Activated CD4-positive, alpha-beta memory T cell treated with anti-CD3 and anti-CD28 coated beads for 36 hours (primary cell): ENCODE measurements at places on chromosomes 7 and 10. TPM values are rescaled to one million over a fixed set of nuclear protein-coding genes. Genes with fewer than 3 reads are reported as not detected.

DNA sequence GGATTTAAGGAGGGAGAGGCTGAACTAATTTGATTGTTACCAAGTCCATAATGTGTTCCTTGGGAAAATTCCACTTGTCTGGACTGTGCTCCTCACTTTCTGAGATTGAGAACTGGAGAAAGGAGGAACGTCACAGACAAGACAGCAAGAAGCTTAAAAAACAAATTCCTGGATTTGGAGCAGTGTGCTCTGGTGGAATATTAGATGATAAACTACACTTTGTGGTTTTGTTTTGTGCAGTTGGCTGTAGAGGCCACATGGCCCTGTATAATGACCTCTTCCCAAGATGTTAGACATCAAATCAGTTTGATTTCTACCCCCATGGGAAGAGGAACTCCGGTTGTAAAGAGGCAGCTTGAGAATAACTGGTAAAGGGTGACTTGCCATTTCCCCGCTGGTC is 421.3 kb upstream of the GALNT17 start:
- no peak for DNase-seq

ASIC3 gene
- 5.3 TPM for total RNA-seq

DNA sequence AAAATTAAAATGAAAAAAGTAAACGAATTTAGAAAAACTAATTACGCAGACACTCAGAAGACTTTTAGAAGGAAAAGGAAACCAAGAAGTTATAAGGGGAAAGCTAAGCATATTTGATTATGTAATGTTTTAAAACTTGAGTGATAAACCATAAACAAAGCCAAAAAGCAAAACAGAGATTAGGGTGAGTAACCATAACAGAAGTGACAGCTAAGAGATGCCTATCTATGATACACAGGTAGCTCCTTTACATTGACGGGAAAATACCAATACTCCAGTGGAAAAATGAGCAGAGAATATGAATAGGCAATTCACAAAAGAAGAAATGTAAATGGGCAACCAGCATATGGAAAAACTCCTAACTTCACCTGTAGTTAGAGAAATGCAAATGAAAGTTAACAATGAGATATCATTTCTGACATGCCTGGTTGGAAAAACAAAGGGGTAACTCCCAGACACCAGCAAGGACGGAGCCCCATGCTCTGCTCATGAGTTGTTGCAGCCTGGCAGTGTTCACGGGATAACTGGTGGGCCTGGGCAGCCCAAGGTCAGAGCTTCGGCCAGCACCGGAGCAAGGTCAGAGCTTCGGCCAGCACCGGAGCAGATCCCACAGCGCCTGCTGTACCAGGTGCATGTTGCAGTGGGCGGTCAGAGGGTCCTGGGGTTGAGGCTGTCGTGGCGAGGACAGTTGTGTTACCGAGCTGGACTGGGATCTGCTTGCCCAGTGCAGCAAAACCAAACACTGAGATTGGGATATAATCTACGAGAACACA is 58.9 kb downstream of the ALOX5 start:
- no peak for DNase-seq

EVX1 gene
- total RNA-seq: not detected

GRCh38 chr10:15780353-15781135 is 60.8 kb upstream of the ITGA8 start:
- no peak for DNase-seq

DNA sequence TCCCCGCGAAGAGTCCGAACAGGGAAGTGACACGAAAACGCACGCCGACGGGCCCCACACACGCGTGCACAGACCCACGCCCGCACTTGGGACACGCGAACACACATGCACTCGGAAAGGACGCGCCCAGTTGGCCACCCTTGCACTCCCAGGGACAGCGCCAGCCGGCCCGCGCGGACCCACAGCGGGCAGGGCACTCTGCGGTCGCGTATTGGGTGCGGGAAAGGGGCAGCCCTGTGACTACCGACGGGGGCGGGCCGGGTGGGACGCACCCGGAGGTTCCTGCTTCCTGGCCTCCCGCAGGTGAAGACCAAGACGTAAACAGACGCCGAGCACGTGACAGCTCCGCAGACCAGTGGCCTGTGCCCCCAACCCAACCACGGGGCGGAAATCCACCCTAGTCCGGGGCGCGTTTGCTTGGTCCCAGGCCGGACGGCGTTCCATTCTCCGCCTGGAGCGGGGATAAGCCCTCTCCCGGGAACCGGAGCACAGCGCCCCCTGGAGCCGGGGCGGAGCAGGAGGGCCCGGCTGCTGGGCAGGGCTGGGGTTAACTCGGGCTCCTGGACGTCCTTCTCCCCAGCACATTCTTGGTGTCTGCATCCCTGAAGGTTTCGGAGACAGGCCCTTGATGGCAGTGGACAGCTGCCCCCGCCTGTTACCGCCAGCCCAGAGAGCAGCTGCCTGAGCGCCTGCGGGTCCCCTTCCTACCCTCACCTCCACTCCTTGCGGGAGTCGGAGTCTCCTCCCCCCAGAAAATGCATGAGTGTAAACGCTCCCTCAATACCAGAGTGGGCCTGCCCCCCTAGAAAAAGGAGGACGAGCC is 2.0 kb upstream of the LZTS2 start:
- peak; percentile 79 for DNase-seq

- DNase-seq: no peak
Measured at GRCh38 chr10:112536663-112537062, 89.6 kb downstream of the VTI1A start.

DNA sequence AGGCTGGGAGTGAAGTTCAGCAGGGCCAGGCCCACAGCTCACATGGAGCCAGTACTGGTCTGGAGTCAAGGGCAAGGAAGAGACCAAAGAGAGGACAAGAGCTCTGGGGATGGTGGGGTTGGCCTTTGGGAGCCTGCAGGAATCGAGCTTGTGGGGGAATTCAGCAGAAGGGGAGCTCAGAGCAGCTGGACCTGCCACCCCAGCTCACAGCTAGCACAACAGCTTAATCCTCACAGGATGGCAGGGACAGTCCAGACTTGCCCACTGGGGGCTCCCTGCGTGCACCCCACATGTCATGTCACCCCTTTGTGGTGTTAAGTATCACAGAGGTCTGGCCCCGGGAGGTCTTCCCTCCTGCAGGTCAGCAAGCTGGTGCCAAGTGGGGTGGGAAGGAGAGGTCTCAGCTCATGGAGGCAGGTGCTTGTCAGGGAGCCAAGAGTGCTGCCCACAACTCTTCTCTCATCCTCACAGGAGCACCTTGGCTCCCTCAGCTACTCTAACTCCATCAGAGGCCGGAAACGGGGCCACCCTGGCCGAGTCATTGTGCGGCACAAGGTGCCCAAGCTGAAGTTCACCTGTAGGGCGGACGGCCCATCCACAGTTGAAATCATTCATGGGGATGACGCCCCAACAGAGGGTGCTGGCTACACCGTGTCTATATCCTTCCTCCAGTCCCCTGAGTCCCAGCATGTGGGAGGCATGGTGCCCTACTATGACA is 22.5 kb downstream of the CUZD1 start:
- no peak for DNase-seq

DNA sequence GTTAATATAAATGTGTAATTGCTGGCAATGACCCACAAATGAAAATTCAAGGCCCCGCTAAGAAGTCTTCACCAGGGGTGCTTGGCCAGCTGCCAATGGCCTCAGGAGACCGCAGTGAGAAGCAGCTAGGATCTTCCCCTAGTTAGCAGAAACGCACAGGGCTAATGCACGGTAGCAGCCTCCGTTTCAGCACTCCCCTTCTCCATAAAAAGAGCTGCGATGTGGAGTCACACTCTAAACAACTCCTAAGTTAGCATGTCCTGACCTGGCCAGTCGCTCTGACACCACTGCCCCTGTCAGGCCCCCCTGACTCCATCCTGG is 139.0 kb downstream of the SEPTIN14 start:
- no peak for DNase-seq

CCDC146 gene
- 1.8 TPM for total RNA-seq

FOXI2 gene
- not detected for total RNA-seq
